K562 (cell line): ENCODE measurements at places on chromosomes 3 and 15. TPM values are rescaled to one million over a fixed set of nuclear protein-coding genes. Genes with fewer than 3 reads are reported as not detected.

The SYNPR gene
- total RNA-seq: not detected in 2 replicates

The ZNF620 gene
- 3.3 and 5.7 TPM in 2 replicates for total RNA-seq

The SLC51A gene
- not detected in 2 replicates for total RNA-seq

- DNase-seq: peak; percentile 72
These were observed 28.3 kb downstream of the RSL24D1 start for GRCh38 chr15:55168350-55168974.

- DNase-seq: no peak
These were observed 124.9 kb upstream of the STRIT1 start for GRCh38 chr3:155418407-155418806.

DNA sequence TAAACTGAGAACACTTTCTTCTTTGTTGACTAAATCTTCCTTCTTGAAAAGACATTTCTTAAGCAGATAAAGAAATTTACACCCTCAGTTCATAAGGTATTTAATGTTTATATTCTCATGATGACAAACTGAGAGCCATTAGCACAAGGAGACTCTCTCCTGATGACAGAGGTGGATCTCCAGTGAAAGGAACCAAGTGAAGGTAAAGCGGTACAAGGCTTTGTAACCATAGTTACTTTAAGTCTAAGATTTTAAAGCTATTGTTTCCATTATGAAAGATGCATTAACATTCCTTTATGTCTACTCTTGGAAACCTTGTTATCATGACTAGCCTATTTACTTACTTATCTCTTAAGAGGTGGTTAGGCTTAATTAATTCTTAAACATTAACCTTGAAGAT, 737.1 kb downstream of the MECOM start:
- DNase-seq: no peak

GRCh38 chr3:26588931-26589330, 33.6 kb upstream of the LRRC3B start:
- DNase-seq: no peak

- DNase-seq: no peak
These were observed 40.9 kb upstream of the PCSK6 start for GRCh38 chr15:101530224-101530958.

- DNase-seq: peak; percentile 84
These were observed 3.9 kb downstream of the GATA2 start for GRCh38 chr3:128488991-128489673.

DNA sequence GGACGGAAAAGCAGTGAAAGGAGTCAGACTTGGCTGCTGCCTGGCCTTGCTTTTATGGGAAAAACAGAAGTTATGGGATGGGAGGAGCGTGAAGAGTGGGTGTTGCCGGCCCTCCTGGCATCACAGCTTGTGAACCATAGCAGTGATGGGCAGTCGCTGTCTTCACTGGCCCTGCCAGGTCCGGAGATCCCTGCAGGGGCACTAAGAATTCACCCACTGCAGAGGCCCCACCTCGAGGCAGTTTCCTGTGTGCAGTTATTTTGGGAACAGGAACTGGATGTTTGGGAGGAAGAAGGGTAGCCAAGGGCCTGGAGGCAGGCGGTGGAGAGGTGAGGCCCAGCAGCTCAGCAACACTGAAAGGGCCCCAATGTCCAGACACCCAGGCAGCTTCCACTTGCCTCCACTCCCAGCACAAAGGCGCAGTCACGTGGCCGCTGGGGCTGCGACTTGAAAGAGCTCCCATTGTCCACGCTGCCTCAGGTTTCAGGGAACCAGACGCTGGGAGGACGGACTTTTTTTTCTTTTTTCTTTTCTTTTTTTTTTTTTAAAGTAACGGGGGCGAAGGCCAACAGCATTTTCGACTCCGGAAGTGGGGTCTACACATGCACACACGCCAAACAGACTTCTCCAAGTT, 255.6 kb downstream of the ZNF621 start:
- no peak for DNase-seq

DNA sequence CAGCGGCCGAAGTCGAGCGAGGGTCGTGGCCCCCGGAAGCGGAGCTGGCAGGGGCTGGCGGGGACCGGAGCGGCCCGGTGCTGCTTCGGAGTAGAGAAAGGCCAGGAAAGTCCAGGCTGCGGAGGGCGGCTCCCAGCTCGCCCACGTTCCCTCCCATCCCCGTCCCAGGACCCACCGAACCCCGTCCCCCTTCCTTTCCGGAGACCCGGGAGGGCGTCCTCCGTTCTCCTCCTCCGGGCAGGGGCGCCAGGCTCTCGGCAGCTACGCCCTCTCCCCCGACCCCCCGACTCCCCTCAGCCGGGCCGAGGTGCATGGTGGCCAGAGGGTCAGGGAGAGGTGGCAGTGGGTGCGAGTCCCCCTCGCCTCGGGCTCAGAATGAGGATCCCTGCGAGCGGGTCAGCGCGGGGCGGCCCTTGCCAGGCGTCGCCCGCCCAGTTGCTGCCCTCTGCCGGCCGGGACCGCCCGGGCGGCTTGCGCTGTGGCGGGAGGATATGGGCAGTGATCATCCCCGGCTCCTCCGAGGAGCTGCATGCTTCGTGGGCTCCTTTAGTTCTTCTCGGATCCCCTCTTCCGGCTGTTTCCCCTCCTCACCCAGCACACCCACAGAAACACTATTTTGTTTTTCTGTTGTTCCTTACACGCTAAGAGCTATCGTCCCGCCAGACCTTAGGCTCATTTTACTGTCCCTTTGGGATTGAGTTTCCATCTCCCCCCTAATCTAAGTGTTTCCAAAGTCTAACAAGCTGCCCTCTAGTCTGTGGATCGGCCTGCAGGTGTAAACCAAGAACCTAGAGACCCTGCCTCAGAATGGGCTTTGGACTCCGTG, 744 bp upstream of the ALDH1A2 start:
- peak; percentile 76 for DNase-seq

- DNase-seq: no peak
These were observed 16.9 kb downstream of the RFTN1 start for GRCh38 chr3:16496408-16497222.

GRCh38 chr15:70876011-70876410, 16.2 kb downstream of the THAP10 start:
- DNase-seq: no peak

GRCh38 chr3:191963182-191963581, 502.2 kb downstream of the PYDC2 start:
- DNase-seq: no peak

DNA sequence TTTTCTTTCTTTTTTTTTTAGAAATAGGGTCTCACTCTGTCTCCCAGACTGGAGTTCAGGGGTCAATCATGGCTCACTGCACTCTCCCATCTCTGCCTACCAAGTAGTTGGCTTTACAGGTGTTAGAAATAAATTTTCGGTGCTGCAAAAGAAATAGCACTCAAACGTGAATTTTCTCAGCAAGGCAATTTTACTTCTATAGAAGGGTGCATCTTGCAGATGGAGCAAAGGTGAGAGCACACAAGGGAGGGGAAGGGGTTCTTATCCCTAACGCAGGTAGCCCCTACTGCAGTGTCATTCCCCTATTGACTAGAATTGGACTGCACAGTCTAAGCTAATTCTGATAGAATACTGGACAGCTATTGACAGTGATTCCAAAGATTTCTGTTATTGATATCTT, 6.8 kb upstream of the FBLN2 start:
- DNase-seq: no peak
